ENCODE measurements at places on chromosomes 5 and 9. TPM values are rescaled to one million over a fixed set of nuclear protein-coding genes. Genes with fewer than 3 reads are reported as not detected.
A peak's percentile ranks its signal among the peaks of the same experiment; 100 is the strongest.

The GPRIN1 gene
- 0.22 TPM for total RNA-seq

The MYORG gene
- 0.42 TPM for total RNA-seq

The SLC34A1 gene
- total RNA-seq = not detected

The C5orf34 gene
- total RNA-seq = 0.88 TPM

The SCGB3A2 gene
- not detected for total RNA-seq

The PCDHGA11 gene
- total RNA-seq = not detected

The F2RL1 gene
- 1.7 TPM for total RNA-seq

The NDOR1 gene
- total RNA-seq = 25.3 TPM

The RARS1 gene
- total RNA-seq = 67.7 TPM

The CNOT6 gene
- 12.5 TPM for total RNA-seq

The VCAN gene
- total RNA-seq = 7.1 TPM

The NEURL1B gene
- total RNA-seq = 0.08 TPM

GRCh38 chr9:93304574-93305496, 120.9 kb downstream of the WNK2 start:
- no peaks in the 10 kb centered on the region for H3K27me3 ChIP-seq
- H3K4me1 ChIP-seq = peaks cover 8% of the 10 kb centered on the region
- no peaks in the 10 kb centered on the region for H3K36me3 ChIP-seq
- no peak overlapping the region for H3K4me3 ChIP-seq

DNA sequence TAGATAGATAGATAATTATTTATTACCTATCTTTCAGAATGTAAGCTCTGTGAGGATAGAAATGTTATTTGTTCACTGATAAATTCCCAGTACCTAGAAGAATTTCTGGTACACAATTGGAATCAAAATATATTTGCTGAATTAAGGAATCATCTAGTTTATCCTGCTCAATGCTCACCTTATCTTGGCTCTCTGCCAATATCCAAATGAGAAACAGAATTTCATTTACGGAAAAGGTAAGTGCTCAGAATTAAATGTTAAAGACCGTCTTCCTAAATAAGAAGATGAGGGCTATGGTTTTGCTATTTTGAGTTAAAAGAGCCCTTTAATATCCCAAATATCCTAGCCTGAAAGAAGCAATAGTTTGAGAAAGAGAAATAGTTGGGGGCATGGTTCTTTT, 232.1 kb upstream of the PDE4D start:
- H3K4me1 ChIP-seq = no peaks in the 10 kb centered on the region
- H3K36me3 ChIP-seq = no peaks in the 10 kb centered on the region

GRCh38 chr5:73525606-73526203, 27.5 kb downstream of the BTF3 start:
- H3K36me3 ChIP-seq = no peaks in the 10 kb centered on the region
- DNase-seq = no peak
- H3K27me3 ChIP-seq = no peaks in the 10 kb centered on the region
- H3K27ac ChIP-seq = no peak overlapping the region
- H3K4me1 ChIP-seq = no peaks in the 10 kb centered on the region

- H3K27ac ChIP-seq = no peak overlapping the region
- H3K4me3 ChIP-seq = no peak overlapping the region
- peaks cover 10% of the 10 kb centered on the region for H3K4me1 ChIP-seq
- no peaks in the 10 kb centered on the region for H3K27me3 ChIP-seq
Observed at GRCh38 chr5:178486239-178486641, 104.0 kb downstream of the COL23A1 start.

- no peak overlapping the region for H3K27ac ChIP-seq
- H3K4me1 ChIP-seq = peaks cover 4% of the 10 kb centered on the region
- H3K36me3 ChIP-seq = no peaks in the 10 kb centered on the region
- no peaks in the 10 kb centered on the region for H3K27me3 ChIP-seq
Observed at GRCh38 chr5:34041247-34041972, 1.6 kb downstream of the C1QTNF3 start.

DNA sequence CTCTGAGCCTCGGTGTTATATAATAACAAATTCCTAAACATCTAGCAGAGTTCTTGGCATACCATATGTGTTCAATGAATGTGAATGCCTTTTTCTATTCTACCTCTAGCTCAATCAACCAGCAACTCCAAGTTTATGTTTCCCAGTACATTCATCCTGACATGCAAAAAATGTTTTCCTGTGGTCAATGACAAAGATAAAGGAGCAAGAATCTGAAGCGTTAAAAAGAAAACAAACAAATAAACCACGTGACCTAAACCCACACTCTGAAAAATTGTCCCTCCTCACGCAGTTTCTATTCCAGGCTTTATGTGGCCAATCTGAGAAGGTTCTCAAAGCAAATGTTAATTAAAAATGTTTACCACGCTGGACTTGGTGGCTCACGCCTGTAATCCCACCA, 18.0 kb downstream of the KLF4 start:
- peaks cover 11% of the 10 kb centered on the region for H3K27me3 ChIP-seq
- DNase-seq = no peak
- no peaks in the 10 kb centered on the region for H3K4me1 ChIP-seq
- no peaks in the 10 kb centered on the region for H3K36me3 ChIP-seq
- H3K4me3 ChIP-seq = no peak overlapping the region
- H3K27ac ChIP-seq = no peak overlapping the region

DNA sequence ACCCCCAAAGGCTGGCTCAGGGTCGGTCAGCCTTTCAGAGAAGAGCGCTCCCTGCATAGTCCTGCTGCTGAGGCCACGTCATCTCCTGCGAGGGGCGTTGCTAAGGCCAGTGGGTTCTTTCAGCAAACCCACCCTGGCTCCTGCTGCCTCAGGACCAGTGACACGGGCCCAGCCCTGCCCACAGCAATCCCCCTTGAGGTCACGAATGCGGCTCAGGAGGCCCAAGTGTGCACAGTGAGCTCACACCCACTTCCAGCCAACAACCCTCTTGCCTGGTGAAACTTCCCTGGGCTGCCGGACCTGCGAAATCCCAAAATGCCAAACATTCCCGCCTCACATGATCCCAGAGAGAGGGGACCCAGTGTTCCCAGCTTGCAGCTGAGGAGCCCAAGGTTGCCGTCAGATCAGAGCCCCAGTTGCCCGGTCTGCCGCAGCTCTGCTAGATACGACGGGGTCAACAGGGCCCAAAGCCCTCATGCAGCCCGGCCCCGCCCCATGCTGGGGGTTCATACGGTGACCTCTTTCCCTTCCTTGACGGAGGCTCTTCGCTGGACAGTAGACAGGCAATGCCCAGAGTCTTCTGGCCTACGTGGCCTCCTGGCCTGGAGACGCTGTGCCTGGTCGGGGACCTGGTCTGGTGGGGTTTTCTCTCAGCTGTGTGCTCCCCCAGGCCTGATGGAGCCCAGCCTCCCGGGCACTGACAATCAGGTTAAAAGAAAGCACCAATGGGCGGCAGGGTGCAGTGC, 116.4 kb upstream of the COL5A1 start:
- H3K4me3 ChIP-seq = no peak overlapping the region
- no peak overlapping the region for H3K27ac ChIP-seq
- DNase-seq = peak; percentile 5
- H3K27me3 ChIP-seq = peaks cover 2% of the 10 kb centered on the region

DNA sequence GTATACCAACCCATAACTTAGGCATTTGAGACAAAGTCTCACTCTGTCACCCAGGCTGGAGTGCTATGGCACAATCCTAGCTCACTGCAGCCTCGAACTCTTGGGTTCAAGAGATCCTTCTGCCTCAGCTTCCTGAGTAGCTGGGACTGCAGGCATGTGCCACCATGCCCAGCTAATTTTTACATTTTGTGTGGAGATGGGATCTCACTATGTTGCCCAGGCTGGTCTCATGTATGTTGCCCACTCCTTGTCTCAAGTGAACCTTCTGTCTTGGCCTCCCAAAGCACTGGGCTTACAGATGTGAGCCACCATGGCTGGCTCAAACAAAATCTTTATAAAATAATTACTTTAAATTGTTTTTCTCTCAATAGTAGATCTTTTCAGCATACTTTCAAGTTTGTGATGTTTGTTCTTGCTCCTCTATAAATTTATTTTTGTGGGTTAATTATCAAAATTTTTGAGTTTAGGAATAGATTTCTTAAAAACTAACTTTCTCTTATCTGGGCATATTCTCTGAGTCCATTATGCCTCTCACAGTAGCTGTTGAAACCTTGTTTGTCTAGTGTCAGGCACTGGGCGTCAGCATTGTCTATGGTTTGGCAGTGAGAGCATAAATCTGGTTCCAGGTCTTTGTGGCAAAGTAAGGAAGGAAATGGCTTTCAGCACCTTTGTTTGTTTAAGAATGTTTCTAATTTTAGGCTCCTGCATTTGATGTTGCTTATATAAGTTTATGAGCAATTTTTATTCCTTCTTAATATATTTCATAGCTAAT, 38.7 kb downstream of the NLN start:
- H3K27me3 ChIP-seq = no peaks in the 10 kb centered on the region
- peaks cover 12% of the 10 kb centered on the region for H3K4me1 ChIP-seq
- H3K36me3 ChIP-seq = no peaks in the 10 kb centered on the region
- no peak overlapping the region for H3K27ac ChIP-seq
- DNase-seq = peak; percentile 79

- no peak overlapping the region for H3K4me3 ChIP-seq
- H3K4me1 ChIP-seq = no peaks in the 10 kb centered on the region
- DNase-seq = no peak
- no peak overlapping the region for H3K27ac ChIP-seq
- no peaks in the 10 kb centered on the region for H3K27me3 ChIP-seq
Observed at GRCh38 chr5:39521098-39521860, 96.5 kb upstream of the DAB2 start.

GRCh38 chr9:116000748-116001329, 152.8 kb upstream of the PAPPA start:
- H3K36me3 ChIP-seq = no peaks in the 10 kb centered on the region
- H3K27ac ChIP-seq = no peak overlapping the region

GRCh38 chr5:115850744-115851416, 9.1 kb downstream of the AP3S1 start:
- H3K4me1 ChIP-seq = no peaks in the 10 kb centered on the region
- H3K36me3 ChIP-seq = no peaks in the 10 kb centered on the region
- no peak overlapping the region for H3K4me3 ChIP-seq
- H3K27me3 ChIP-seq = no peaks in the 10 kb centered on the region

DNA sequence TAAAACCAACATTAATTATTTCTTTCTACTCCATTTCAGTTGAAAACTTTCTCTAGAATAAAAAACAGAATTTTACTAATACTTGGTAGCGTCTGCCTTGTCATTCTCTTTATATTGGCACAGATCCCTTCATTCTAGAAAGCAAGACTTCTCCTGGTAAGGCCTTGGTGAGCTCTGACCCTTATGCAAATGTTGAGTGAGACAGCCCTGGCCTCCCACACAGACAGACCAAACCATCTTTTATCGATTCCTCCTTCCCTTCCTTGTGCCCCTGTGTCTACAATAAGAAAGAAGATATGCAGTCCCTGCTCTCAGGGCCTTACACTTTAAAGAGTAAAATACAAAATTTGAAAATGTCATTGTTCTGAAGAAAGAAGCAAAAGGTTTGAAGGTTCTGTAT, 262.2 kb downstream of the EFNA5 start:
- no peaks in the 10 kb centered on the region for H3K36me3 ChIP-seq
- H3K27ac ChIP-seq = no peak overlapping the region
- no peaks in the 10 kb centered on the region for H3K4me1 ChIP-seq
- DNase-seq = no peak
- no peak overlapping the region for H3K4me3 ChIP-seq
- peaks cover 4% of the 10 kb centered on the region for H3K27me3 ChIP-seq

DNA sequence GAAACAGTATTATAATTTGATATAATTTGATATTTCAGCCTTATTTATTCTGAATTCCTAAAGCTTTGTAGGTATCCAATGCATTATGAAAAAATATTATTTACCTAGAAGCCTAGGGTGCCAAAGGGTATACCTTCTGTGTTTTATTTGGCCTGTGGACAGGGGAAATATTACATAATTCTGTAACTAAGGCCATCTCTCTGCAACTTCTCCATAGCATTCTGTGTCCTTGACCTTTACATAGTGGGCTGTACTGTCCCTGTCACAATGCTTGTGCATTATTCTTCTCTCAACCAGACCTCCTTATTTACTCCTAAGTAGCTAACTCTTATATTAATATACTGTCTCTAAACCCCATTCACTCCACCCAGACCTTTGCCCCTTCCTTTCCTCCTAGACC, 57.0 kb upstream of the RANBP6 start:
- DNase-seq = no peak
- H3K27me3 ChIP-seq = no peaks in the 10 kb centered on the region
- no peak overlapping the region for H3K4me3 ChIP-seq
- peaks cover 16% of the 10 kb centered on the region for H3K4me1 ChIP-seq
- no peaks in the 10 kb centered on the region for H3K36me3 ChIP-seq

DNA sequence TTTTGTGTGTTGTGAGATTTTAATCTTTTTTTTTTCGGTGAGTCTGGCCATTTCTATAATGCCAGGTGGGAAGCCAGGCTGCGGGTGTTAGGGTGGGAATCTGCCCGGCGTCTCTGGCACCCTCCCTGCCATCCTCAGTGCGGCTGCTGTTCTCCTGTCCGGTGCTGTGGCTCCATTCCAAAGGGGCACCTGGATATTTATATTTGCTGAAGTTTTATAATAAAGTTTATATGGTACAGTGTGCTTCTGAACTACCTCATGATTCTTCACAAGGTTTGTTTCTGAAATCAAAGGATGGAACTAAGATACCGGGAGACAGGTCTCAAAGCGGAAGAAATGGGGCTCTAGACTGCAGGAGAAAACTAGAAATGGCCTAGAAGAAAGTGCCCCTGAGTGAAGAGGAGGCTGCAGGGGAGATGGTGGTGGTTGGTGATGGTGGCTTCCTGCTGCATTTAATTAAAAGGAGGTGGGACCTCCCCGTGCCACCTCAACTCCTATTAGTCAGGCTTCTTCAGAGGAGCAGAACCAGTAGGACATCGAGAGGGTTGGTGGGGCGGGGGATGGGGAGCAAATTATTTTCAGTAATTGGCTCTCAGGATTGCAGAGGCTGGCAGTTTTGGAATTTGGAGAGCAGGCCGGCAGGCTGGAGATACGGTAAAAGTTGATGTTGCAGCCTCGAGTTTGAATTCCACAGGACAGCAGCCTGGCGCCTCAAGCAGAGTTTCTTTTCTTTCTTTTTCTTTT, 102.2 kb upstream of the ICE1 start:
- H3K4me3 ChIP-seq = no peak overlapping the region
- H3K36me3 ChIP-seq = no peaks in the 10 kb centered on the region
- H3K27ac ChIP-seq = no peak overlapping the region
- H3K27me3 ChIP-seq = no peaks in the 10 kb centered on the region
- H3K4me1 ChIP-seq = no peaks in the 10 kb centered on the region

- H3K27ac ChIP-seq = no peak within 1 kb of the TSS
- no peaks in the 10 kb centered on the region for H3K4me1 ChIP-seq
- H3K27me3 ChIP-seq = peaks cover 45% of the 10 kb centered on the region
- DNase-seq = no peak
Observed at GRCh38 chr5:91556-92263, at the start of gene PLEKHG4B. Gene PLEKHG4B (plus strand): TSS chr5:92168. CDS start chr5:92232, 64 bp downstream.

DNA sequence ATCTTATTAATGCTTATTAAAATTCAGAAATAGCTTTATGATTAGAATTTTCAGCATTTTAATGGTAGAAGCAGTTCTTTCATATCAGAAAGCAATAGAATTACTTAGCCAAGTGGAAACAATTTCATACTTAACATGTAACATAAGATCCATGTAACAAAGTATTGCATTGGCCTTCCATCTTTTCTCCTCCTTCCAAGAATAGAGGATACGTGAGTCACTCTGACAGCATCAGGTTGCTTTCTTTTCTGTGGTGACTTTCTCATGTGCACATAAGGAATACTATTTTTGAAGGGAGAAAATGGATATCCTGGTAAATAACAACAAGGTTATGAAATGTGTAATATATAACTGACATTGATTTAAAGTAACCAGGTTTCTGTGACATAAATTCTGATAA, 272.2 kb downstream of the ANXA1 start:
- no peak overlapping the region for H3K4me3 ChIP-seq
- no peak for DNase-seq
- no peaks in the 10 kb centered on the region for H3K4me1 ChIP-seq
- H3K36me3 ChIP-seq = no peaks in the 10 kb centered on the region

GRCh38 chr9:94057918-94058317, 26.3 kb upstream of the PTPDC1 start:
- DNase-seq = no peak
- H3K27ac ChIP-seq = no peak overlapping the region
- no peaks in the 10 kb centered on the region for H3K4me1 ChIP-seq
- no peaks in the 10 kb centered on the region for H3K27me3 ChIP-seq
- no peaks in the 10 kb centered on the region for H3K36me3 ChIP-seq
